ENCODE measurements at places on chromosomes 5 and 9.

DNA sequence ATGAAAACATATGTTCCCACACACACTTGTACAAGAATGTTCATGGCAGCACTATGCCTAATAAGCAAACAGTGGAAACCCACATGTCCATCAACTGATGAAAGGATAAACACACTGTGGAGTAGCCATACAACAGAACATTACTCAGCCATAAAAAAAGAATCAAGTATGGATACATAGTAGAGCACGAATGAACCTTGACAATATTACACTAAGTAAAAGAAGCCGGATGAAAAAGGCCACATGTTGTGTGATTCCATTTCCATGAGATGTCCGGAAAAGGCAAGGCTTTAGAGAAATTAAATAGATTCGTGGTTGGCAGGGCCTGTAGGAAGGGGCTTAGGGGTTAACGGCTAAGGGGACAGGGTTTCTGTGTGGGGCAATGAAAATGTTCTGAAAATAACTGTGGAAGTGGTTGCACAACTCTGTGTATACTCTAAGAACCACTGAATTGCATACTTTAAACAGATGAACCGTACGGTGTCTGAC, 51.4 kb downstream of the COL23A1 start:
- peak; percentile 42 for DNase-seq

- no peak for DNase-seq
These were observed 179.9 kb downstream of the GLIS3 start for GRCh38 chr9:4119778-4120554.

DNA sequence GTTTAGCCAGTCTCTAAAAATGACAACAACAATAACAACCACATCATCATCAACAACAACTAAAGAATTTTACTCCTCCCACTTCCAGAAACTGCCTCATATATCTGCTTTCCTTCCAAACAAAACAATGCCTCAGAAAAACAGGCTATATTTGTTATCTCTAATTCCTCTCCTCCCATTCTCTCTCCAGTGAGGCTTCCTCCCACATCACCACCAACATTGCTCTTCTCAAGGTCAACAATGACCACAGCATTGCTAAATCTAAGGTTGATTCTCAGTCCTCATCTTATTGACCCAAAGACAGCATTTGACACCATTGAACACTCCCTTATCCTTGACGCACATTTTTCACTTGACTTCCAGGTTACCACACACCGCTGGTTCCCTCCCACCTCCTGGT, 38.1 kb upstream of the PRUNE2 start:
- no peak for DNase-seq

GRCh38 chr9:105572455-105572854, 14.5 kb downstream of the FKTN start:
- DNase-seq, result no peak

DNA sequence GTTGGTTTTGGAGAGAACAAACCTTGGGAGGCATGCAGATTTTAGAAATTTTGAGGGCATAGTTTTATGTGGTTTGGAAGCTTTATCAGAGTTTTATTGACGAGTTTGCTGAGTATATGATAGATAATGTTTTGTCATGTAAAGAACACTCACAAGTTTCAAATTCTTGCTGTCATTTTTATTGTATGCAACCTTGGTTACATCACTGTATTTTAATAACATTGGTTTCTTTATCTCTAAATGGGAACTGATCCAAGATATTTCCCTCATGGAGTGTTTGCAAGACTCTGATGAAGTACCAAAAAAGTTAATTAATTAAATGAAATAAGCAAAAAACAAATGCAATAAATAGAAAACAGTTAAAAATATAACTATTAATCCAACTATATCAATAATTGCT, 170.3 kb downstream of the SMC2 start:
- no peak for DNase-seq

- DNase-seq, result no peak
These were observed 22.1 kb downstream of the PLPPR1 start for GRCh38 chr9:101050650-101051049.

GRCh38 chr9:134411440-134412297, 85.4 kb downstream of the RXRA start:
- no peak for DNase-seq

- peak; percentile 72 for DNase-seq
These were observed 23.2 kb downstream of the MAP3K1 start for GRCh38 chr5:56838409-56839039.

DNA sequence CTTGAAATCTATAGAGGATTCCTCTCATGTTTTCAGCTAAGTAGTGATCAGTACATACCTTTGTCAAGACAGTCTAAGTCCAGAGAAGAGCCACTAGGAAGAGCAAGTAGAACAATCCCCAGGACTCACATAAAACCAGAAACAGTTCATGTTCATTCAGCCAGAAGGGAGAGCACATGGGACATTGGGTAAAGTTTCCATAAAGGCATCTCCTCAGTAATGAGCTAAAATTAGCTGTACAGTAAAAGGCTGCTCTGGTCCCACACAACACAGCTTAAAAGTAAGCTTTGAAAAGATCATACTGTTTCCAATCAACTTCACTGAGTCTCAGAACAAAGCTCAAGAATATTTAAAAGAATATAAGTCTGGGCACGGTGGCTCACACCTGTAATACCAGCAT, 32.4 kb downstream of the HOMER1 start:
- no peak for DNase-seq

- DNase-seq, result no peak
These were observed 38.3 kb downstream of the RETREG1 start for GRCh38 chr5:16578474-16578883.

DNA sequence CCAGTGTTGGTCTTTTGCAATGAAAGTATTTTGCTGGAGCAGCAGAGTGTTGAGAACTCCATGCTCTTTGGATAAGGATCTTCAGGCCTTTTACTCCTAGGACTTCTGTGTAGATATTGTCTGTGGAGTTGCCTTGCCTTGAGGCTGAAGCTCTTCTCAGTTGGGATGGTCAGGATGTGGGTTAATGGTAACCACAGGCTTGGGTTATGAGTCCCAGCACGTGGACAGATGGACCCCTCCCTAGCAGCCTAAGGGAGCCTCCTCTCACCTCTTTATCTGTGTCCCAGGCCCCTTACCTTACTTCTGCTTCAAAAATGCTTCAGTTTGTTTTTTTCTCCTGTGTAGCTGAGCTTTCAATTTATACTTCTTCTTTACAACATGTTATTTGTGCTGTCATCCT, 109.9 kb downstream of the MEGF10 start:
- DNase-seq, result no peak

GRCh38 chr9:114487607-114488300, 17.5 kb downstream of the WHRN start:
- peak; percentile 42 for DNase-seq

DNA sequence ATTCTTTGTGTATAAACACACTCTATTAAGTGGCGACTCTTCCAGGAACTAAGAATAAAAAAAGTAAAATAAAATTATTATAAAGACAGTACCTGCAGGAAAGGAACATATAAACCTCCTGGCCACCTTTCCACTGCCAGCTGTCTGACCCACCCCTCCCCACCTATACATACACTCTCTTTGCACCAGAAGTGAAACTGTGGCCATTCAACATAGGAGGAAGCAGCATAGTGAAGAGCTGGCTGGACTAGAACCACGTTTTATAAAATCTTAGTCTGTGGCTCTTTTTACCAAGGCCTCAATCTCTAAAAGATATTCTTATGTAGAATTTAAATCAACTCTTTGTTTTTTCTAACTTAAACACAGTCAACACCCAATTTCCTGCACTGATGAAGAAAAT, 289.6 kb downstream of the GABRB2 start:
- DNase-seq, result no peak
